ENCODE measurements at places on chromosomes 12 and 14.

DNA sequence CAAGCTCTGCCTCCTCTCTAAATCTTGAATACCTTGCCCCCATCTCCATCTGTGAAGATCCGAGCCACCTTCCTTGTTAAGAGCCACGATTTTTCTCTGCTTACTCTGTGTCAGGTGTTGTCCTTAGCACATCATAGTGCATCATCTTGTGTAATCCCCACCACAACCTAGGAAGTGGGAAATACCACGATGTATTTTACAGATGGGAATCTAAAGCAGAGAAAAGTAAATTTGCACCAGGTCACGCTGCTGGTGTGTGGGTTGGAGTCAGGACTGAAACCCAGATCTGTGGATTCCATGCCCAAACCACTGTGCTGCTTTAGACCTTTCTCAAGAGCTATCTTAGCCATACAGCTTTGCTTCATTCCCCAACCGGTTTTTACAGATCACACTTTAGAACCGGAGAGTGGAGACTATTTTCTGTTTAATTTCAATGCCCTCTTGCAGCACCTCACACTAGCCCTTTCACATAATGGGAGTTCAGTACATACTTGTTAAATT lies 94.6 kb downstream of the PPM1A start:
- no peak for DNase-seq

GRCh38 chr14:38745861-38746260 lies 357.2 kb downstream of the SEC23A start:
- no peak for DNase-seq

GRCh38 chr12:75665216-75665615 lies 153.8 kb upstream of the KRR1 start:
- no peak for DNase-seq

DNA sequence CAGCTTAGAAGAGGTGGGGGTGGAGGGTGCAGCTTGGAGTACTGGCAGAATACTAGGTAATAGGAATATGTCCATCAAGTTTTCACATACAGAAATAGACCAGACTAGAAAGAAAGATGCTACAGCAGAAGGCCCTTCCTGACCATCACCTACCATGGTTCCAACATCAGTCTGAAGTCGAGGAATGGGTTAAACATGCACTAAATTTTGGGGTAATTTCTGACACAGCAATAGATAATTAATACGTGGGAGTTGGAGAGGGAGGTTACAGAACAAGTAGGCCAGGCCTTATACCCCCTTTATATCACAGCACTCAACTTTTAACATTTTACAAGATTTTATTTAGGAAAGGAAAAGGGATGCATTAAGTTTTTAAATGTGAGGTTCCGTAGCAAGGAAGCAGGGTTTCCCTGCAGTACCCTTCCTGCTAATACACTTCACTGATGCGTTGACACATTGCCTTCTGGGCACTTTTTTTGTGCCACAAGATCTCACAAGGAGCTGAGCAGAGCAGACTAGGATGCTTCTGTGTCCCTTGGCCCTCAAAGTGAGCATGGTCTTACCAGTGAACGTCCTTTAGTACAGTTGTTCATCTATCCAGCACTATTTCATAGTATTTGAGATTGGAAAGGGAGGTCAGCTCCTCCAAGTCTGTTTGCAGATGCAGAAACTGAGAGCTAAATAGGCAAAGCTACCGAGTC lies 50.8 kb downstream of the EID3 start:
- DNase-seq = no peak

GRCh38 chr12:53453953-53454640 lies 2.2 kb downstream of the PCBP2 start:
- DNase-seq = no peak

DNA sequence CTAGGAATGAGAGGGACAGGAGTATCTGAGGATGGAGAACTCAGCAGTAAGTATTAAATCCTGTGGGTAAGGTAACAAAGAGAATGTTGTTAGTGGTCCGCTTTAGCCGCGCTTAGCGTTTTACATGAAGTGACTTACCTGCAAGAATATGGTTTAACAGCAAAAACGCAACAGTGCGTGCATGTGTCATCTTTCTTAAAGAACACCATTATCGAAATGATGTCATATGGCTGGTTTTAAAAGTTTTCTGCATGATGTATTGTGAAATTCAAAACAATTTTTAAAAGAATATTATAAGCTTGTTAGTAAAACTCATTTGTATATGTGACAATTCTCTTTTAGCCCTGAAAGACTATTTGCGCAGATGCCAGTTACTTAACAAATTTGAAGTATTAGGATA lies 1.7 kb downstream of the LEMD3 start:
- DNase-seq = no peak

GRCh38 chr14:74963178-74963704 lies 7.8 kb upstream of the PGF start:
- peak; percentile 44 for DNase-seq

DNA sequence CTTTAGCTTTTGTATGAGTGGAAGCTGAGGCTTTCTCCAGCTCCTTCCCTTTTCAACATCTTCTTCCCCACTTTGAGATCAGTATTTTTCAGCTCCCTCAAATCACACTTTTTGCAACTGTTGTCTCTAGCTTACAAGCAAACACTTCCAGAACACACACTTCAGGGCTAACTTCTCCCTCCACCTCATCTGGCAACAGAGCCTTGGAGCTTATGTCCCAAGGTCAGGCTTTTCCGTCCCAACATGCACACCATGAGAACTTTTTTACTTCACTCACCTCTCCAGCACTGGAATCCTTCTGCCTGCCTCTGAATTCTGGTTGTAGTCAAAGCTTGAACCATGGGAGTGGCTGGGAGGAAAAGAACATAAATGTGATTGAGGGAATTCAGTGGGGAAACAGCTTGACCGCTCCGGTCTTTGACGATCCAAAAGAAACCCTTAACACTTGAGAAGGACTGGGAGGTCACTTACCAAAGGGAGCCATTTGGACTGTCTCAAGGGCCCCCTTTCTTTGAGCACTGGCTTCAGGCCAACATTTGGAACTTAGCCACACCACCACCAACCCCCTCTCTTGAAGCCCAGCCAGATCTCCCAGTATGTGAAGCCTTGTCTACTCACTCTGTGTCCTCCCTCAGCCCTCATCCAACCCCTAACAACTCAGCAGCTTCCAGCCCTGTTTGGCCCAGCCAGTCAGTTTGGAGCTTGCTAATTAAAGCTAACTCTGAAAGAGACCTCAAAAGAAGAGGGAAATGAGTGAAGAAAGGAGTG lies 3.9 kb upstream of the BLOC1S1 start:
- DNase-seq = no peak

DNA sequence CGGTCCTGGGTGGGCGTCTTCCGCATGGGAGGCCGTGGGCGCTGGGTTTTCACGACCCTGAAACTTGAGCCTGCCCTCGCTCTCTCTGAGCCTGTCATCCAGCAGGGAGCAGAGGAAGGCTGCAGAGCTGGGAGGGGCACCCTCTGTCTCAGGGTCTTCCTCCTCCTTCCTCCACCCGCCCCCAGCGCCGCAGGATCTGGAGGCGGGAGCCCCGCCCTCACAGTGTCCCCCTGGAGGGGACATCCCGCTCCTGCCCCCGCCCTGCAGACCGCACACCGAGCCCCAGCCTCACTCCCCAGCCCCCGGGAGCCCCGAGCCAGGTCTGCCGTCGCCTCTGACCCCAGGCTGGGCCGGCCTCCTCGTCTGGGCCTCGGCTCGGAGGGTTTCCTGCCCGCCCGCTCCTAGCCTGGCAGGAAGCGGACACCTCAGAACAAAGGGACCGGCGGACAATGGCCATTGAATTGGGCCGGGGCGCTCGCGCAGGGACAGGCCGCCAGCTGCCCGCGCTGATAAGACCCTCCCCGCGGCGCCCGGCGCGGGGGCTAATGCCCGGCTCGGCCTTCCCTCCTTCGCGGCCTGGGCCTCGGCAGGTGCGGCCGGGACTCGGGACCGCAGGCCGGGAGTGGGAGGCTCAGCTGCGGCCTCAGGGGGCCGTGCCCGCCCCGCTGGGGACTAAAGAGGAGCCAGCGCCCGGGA lies 15.3 kb upstream of the NUDT14 start:
- no peak for DNase-seq

GRCh38 chr12:122137229-122137628 lies 36.8 kb downstream of the IL31 start:
- no peak for DNase-seq

Data from GM10248 (cell line).